ENCODE measurements at places on chromosomes 3 and 15.
A peak's percentile ranks its signal among the peaks of the same experiment; 100 is the strongest.

GRCh38 chr3:30642849-30643361 is 36.5 kb downstream of the TGFBR2 start:
- DNase-seq = peak; percentile 79

DNA sequence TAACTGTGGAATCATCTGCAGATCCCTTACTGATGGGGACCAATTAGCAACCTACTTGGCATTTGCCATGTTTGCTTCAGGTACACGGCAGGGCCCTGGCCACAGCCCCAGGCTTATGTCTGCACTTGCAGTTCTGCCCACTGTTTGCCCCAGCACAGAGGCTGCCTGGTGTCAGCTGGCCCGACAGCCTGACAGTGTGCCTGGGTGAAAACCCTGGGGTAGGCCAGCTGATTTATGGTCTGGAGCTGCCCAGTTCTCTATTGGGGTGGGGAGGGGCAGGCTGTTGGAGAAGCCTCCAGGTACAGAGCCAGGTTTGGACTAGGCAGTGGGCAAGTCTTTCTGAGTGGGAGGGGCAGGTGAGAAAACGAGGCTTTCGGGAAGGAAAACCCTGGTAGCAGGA is 11.2 kb upstream of the TGM5 start:
- no peak for DNase-seq

DNA sequence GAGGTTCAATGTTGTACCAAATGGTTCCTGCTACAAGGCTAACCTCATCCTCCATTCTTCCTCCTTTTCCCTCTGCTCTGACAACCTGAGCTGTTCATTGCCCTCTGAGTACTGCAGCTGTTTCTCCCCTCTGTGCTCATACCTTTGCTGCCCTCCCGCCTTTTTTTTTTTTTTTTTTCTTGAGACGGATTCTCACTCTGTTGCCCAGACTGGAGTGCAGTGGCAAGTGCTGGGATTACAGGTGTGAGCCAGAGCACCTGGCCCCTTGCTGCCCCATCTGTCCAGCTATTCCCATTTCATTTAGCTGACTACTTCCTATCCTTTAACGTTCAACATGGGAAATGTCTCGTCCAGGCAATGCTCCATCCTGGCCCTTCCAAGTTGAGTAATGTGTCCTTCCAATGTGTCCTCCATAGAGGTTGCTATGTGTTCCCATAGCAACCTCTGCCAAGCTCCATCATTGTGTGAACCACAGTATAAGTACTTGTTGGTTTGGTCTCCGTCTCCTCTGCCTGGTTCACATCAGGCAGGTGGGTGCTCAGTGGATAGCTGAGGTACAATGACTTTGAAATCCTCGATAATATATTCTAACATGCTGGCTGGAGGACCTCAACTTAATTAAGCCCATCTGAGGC is 179.9 kb upstream of the ANKRD28 start:
- no peak for DNase-seq

DNA sequence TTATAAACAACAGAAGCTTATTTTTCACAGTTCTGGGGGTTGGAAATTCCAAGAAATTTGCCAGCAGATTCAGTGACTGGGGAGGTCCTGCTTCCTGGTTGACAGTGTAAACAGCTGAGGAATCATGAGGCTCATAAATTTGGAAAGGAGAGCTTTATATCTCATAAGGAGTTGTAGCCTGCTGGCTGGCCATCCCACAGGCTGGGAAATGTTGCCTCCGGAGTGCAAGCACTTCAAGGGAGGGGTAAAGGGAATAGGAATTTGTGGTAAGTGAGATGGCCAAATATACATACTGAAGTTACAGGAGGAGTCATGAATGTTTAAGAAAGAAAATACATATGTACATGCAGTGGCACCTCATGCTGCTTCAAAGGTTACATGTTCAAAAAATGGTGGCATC is 217.2 kb upstream of the CBLB start:
- no peak for DNase-seq

- no peak for DNase-seq
These were observed 67.3 kb downstream of the PTPRG start for GRCh38 chr3:61628636-61629035.

DNA sequence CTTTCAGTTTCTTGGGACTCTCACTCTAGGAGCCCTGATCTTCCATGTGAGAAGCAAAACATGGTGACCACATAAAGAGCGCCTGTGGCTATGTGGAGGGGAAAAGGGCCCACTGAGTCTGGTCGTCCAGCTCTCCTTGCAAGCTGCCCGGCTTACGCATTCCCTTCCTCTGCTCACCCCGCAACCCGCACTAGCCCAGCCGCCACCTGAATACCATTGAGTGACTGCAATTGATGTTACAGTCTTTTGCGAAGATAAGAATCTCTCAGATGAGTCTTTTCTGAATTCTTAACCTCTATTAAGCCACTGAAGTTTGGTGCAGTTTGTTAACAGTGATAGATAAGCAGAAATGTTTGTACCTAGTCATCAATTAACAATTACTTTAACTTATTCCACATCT is 589.0 kb upstream of the DPPA4 start:
- no peak for DNase-seq
